GM23338 (cell line): ENCODE measurements at places on chromosomes 2 and 18. TPM values are rescaled to one million over a fixed set of nuclear protein-coding genes. Genes with fewer than 3 reads are reported as not detected.
A peak's percentile ranks its signal among the peaks of the same experiment; 100 is the strongest.

DNA sequence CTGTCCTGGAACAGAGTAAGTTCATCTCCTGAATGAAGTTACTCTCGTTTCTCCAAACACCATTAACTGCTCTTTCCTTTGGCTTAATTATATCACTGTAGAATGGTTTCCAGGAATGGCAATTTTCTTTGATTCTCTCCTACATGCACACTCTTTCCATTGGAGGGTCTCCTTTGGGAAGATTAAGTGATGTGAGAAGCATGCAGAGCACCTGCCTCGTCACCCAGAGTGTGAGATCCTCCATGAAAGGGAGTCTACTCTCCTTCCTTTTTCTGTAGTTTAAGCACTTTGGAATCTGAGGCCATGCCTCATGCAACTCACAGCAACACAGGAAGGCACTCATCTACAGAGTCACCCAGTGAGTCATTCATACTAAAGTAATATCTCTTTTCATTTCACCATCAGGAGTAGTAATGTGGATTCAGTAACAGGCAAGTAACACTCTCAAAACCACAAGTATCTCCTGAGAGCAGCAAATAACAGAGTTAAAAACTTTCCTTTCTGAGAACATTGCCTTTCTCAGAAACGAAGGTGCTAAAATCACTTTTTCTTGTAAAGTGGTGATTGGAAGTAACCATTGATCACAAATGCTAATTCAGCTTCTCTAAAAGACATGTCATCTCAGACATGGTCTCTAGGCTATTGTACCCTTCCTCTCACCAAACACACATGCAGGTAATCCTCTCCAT, 52.8 kb upstream of the IL1RL1 start:
- DNase-seq, result no peak

DNA sequence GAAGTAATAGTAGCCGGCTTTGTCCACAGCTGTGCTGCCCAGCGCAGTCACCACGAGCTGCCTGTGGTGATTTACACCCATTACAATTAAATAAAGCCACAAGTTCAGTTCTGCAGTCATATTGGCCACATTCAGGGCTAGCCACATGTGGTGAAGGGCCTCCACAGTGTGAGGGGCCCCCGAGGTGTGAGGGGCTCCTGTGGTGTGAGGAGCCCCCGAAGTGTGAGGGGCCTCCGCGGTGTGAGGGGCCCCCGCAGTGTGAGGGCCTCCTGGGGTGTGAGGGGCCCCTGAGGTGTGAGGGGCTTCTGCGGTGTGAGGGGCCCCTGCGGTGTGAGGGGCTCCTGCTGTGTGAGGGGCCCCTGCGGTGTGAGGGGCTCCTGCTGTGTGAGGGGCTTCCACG, 191.2 kb downstream of the CTIF start:
- DNase-seq, result no peak

DNA sequence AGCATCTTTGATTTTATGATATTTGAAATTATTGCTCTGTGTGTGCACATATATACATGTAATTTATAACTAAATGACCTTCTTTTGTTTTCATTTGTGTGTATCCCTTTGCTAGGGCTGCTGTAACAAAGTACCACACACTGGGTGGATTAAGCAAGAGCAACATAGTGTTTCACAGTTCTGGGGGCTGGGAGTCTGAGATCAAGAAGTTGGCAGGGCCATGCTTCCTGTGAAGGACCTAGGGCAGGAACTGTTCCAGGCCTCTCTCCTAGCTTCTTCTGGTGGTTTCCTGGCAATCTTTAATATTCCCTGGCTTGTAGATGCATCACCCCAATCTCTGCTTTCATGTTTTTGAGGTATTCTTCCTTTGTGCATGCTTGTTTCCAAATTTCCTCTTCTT, 1043.9 kb downstream of the TSN start:
- DNase-seq, result no peak

- DNase-seq, result peak; percentile 87
Measured at GRCh38 chr2:50401772-50402653, 629.9 kb downstream of the NRXN1 start.

- no peak for DNase-seq
Measured at GRCh38 chr2:26435106-26435505, 33.4 kb downstream of the DRC1 start.

DNA sequence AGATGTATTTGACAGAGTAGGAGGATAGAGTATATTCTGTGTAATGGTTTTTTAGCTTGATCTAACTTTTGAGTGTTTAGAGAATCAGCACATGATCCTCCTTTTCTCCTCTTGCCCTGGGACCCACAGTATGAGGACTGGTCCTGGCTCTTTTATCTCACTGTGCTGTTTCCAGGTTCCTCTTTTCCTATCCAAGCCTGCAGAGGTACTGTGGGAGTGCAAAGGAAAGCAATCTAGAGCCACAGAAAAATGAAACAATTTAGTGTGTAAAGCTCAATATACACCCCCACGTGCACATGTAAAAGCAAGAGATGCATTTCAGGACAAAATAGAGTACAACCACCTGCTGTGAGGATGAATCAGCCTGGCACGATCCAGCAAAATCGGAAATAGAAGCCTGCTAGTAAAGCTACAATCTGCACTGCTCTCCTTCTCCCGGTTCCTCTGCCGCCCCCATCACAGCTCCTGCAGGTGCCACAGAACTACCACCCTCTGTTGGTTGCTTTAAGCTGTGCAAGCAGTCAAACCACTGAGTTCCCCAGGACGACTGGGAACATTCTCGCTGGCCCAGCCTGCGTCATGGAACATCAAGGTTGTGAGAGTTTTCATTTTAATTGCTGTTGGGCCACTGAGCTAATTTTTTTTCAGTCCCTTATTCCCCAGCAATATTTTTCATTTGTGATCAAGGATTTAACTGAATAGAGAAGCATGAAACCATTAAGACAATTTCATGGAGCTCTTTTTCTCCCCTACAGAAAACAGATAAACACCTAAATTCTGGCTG, 47.8 kb upstream of the MAPRE3 start:
- DNase-seq, result peak; percentile 89

- no peak for DNase-seq
Measured at GRCh38 chr2:12665334-12665733, 51.4 kb upstream of the TRIB2 start.

DNA sequence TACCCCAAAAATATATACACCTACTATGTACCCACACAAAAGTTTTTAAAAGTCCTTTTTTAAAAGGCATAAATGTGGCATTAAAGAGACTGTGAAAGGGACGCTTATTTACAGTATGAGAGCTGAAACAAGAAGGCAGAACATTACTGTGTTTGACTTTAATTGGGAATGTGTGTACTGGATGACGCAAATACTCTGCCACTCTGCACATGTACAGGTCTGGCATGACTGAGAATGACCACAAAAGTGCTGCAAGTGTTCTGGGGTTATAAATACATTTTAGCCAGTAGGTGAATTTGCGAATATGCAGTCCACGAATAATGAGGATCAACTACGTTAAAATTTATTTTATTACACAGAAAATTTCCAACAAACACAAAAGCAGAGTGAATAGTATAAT, 11.4 kb downstream of the DARS1 start:
- DNase-seq, result no peak

GRCh38 chr2:84458551-84459017, 496 bp downstream of the SUCLG1 start:
- no peak for DNase-seq

The GREB1L gene
- polyA plus RNA-seq, result 0.21 and 0.29 TPM in 2 replicates

The KCMF1 gene
- 29.3 and 39.4 TPM in 2 replicates for polyA plus RNA-seq

The SH3RF3 gene
- polyA plus RNA-seq, result 0.11 and 0.16 TPM in 2 replicates
